ENCODE measurements at places on chromosomes 13 and 19.
A peak's percentile ranks its signal among the peaks of the same experiment; 100 is the strongest.

DNA sequence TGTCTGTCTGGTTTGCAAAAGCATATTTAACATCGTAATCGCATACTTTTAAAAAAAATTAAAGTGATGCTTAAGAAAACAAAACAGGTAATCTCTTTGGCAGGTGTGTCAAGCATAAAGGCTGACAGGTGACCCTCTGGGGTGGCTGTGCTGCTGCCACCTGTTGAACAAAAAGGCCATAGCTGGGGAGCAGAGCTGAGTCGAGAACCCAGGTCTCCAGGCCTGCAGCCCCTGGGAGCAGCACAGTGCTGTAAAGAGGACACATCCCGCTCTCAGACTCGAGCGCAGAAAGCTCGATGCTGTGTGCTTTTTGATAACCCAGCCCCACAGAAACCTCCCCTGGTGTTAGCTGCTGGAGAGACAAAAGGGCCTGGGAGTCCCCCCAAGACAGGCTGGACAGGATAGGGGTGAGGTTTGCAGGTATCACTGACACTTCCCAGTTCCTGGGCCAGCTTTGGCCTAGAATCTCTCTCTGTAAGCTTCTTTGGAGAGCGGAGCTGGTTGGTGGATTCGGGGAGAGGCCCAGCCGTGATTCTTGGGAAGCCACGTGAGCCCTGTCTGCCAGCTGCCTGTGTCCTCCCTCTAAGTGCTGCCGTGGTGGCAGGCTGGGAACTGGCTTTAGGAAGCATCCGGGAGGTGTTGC is 66.9 kb downstream of the C13orf42 start:
- peak; percentile 44 for DNase-seq

GRCh38 chr13:45206340-45206739 is 5.5 kb upstream of the KCTD4 start:
- DNase-seq = no peak

- no peak for DNase-seq
These were observed 3.5 kb upstream of the LGALS4 start for GRCh38 chr19:38816131-38816750.

DNA sequence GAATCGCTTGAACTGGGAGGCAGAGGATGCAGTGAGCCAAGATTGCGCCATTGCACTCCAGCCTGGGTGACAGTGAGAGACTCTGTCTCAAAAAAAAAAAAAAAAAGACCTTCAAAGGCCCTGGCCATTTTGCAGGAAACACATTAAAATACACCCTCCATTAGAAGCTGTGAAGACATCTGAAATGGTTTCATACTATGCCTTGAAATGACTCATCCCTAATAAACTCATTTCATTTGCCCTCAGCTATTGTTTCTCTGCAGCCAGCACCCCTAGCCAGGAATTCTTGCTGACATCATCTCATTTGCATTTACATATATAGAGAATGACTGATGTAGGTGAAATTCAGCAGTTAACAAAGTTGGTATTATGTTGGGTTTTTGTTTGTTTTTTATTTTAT is 8.7 kb downstream of the EML2 start:
- DNase-seq = no peak

- no peak for DNase-seq
These were observed 9.4 kb downstream of the DCT start for GRCh38 chr13:94470126-94470525.

- no peak for DNase-seq
These were observed 213.7 kb downstream of the RFC3 start for GRCh38 chr13:34031610-34032009.

DNA sequence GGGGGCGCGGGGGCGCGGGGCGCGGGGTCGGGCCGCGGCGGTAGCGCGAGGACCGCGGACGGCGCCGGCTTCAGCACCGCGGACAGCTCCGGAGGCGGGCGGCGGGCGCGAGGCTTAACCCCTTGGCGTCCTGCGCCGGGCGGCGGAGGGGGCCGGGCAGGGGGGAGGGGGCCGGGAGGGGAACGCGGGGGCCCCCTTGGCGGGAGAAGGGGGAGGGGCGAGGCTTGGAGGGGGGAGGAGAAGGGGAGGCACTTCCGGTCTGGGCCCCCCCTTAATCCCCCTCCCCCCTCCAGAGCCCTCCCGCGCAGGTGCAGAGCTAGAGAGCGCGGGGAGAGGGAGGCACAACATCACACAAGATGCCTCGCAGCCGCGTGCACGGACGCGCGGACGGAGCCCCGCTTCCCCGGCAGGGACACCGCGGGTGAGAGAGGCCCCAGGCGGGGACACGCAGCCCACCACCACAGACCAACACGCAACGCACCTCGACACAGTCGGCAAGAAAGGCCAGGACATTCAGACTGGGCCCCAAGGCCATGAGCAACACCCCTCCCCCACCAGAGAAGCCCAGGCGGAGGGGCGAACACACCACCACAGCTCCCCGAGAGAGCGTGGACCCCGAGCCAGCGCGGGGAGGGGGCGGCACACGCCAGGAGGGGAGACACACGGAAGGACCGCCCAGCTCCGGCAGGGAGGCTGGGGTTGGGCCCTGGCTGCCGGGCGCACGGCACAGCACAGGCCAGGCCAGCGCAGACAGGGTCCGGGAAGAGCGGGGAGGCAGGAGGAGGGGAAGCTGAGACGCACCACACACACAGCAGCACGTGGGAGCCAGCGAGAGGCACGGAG is 24.1 kb downstream of the SHANK1 start:
- no peak for DNase-seq

- DNase-seq = no peak
These were observed 81.8 kb upstream of the RUBCNL start for GRCh38 chr13:46468570-46469463.

- DNase-seq = no peak
These were observed 21.9 kb downstream of the CEBPA start for GRCh38 chr19:33280351-33280921.

GRCh38 chr13:80508031-80508430 is 167.1 kb upstream of the SPRY2 start:
- DNase-seq = no peak

DNA sequence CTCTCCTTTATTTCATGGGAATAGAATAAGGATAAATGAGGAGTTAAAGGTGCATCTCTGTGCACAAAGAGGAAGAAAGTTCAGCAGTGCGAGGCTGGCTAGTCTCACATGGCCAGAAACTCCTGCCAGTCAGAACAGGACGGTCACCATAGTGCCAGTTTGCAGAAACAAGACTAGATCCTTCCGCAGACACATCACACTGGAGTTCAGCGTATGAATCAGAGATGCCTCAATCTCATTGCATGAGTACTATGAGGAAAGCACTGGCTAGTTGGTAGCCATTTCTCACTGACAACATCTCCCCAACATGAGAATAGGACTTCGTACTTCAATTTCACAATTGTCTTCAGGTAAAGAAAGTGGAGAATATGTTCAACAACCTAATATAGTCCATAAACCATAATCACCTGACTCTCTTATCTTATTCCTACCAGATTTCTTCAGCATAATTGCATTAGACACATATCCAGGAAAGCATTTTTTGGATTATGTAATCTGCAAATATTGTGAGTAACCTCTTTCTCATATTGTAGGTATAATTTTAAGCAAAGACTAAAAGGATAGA is 34.9 kb downstream of the RXFP2 start:
- no peak for DNase-seq

GRCh38 chr19:9075064-9075949 is 11.6 kb upstream of the OR1M1 start:
- no peak for DNase-seq

GRCh38 chr13:27125357-27126282 is 46.0 kb downstream of the USP12 start:
- DNase-seq = no peak

- no peak for DNase-seq
These were observed 260.6 kb upstream of the NBEA start for GRCh38 chr13:34681405-34681955.

GRCh38 chr13:46536341-46536740 is 16.6 kb upstream of the LRCH1 start:
- no peak for DNase-seq

DNA sequence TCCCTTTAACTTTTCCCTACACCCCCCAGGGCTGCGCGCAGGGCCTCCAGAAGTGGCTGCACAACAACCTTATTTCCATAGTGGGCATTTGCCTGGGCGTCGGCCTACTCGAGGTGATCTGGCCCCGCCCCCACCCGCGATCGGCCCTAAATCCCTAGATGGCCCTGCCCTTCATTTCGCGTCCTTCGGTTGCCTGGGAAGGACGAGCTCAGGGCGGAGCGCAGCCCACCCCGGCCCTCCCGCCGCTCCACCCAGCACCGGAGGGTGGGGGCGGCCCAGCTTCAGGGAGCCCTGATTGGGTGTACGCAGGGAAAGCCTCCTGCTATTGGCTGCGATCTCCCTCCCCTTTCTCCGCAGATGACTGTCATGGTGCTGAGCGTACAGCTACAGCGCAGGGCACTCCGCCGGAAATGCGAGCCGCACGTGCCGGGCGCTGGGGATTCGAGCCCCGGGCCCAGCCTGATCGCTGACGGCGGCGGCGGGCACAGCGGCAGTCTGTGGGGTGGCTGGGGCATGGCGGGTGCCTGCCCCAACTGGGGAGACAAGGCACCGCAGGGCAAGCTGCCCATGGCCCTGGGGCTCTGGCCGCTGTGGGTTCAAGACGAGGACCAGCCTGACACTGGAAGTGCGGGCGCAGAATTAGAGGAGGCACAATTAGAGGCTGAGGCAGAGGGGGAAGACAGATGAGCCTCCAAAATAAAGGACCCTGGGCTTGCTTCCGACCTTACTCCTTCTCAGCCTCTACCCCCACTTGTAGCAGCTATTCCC is 4.3 kb downstream of the CD37 start:
- no peak for DNase-seq

- no peak for DNase-seq
These were observed 3.8 kb downstream of the PPP1R12C start for GRCh38 chr19:55113570-55114039.

DNA sequence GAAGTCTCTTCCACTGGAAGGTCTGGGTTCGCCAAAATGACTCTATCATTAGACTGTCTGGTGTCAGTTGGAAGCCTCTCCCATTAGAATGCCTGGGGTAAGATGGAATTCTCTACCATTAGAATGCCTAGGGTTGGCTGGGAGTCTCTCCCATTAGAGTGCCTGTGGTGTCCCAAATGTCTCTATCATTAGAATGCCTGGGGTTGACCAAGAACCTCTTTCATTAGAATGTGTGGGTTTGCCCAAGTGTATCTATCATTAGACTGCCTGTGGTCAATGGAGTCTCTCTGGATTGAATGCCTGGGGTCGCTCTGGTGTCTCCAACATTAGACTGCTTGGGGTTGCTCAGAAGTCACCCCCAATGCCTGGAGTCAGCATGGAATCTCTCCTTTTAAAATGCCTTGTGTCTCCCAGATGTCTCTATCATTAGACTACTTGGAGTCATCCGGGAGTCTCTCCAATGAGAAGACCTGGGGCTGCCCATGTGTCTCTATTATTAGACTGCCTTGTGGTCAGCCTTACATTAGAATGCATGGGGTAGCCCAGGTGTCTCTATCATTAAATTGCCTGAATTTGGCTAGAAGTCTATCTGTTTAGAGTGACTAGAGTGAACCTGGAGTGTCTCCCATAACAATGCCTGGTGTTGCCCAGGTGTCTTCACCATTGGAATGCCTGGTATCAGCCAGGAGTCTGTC is 1518.4 kb downstream of the UQCRFS1 start:
- DNase-seq = no peak

DNA sequence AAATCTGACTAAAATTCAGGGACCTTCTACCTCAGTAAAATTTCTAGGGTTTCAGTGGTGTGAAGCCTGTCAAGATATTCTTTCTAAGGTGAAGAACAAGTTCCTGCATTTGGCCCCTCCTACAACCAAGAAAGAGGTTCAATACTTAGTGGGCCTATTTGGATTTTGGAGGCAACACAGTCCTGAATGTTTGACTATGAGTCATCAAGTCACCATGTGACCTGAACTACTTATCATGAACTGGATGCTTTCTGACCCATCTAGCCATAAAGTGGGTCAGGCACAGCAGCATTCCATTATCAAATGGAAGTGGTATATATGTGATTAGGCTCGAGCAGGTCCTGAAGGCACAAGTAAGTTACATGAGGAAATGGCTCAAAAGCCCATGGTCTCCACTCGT is 163.0 kb upstream of the IRS2 start:
- no peak for DNase-seq

- no peak for DNase-seq
These were observed 2.8 kb upstream of the USF2 start for GRCh38 chr19:35265900-35266519.

- no peak for DNase-seq
These were observed 35.9 kb downstream of the TPT1 start for GRCh38 chr13:45305079-45305478.

DNA sequence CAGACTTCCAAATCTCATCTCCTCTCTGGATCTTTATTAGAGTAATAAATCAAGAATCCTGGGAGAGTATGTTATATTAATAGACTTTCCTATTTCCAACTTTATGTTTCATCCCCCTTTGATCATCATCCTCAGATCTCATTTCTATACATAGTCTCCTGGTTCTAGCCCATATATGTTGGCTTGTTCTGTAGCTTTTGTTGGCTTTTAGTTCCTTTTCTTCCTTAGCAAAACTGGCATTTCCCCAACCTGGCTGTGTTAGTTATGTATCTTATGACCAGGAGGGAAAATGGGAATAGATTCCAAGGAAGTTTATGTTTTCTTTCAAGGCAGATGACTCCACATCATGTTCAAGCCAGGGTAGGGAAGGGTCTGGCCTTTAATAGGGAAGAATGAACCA is 2464.5 kb downstream of the PCDH9 start:
- DNase-seq = no peak

DNA sequence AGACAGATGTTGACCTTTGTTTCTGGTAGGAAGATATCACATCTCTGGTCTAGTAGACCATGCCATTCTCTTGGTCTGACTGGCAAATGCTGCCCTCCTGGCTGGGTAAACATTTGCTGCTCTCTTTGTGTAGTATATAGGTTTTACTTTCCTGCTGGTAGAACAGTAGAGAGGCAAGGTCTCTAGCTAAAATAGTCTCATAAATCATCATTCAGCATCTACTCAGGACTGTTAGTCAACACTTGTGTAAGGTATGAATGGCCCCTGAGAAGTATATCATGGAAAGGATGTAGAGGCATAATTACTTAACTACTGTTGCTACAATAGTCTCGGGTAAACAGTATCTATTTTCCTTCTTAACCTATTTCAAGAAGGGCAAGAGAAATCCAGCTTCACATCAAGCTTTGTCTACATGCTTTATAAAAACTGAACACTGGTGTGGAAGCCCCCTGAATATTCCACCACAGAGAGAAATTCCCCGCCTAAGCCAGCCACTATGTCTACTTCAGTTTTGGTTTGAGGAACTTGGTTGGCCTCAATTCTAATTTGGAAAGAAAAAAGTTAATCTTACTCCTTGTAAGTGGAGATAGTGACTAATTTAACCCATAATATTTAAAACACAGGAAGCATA is 18.4 kb upstream of the MYCBP2 start:
- peak; percentile 20 for DNase-seq

All from NCI-H2081 (cell line).